ENCODE measurements at places on chromosomes 1 and 21.

GRCh38 chr1:28129150-28129549 lies 40.7 kb upstream of the EYA3 start:
- DNase-seq, result peak; percentile 42

DNA sequence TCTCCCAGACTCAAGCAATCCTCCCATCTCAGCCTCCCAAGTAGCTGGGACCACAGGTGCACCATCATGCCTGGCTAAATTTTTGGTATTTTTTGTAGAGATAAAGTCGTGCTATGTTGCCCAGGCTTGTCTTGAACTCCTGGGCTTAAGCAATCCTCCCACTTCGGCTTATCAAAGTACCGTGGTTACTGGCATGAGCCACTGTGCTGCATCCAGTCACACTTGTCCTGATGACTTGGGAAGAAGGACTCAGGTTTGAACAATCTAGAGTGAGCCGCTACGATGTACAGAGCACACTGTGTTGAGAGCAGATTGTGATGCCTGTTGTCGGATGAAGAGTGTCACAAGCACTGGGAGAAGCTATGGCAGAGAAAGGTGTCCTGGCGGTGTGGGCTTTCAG lies 27.2 kb downstream of the RNF187 start:
- DNase-seq, result no peak

- peak; percentile 75 for DNase-seq
Observed at GRCh38 chr1:235017719-235018118, 110.9 kb downstream of the TOMM20 start.

DNA sequence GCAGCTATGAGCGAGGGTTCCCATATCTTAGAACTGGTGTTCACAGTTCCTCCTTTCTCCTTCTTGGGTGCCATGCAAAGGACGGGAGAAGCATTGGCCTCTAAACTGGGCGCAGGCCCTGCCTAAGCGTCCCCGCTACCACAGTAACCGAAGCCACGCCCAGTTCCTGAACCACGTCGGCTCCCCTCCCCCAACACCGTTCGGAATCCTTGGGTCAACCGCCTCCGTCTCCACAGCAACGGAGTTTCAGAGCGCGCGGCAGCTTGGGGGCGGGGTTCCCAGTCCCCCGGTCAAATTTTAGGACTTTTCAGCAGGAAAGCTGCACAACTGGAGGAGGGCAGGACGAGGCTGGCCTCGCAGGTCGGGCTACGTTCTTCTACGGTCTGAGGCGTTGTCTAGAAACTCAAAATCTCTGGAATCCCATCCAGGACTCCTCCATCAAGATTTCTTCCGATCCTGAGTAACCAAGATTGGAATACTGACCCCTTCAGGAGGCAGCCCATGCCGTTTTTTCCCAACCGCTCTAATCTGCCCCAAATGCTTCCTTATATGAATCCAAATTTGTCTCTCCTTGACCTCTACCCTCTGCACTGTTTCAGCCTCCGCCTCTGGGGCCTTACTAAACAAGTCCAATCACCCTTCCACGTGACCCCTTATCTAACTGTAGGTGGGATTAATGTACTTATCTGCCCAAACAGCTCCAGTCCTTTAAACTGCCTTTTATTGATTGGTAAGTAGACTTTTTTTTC lies at the start of gene SPAG17:
TSS of gene SPAG17 (minus strand) at position 145 of the 749 bp plus-strand sequence. CDS start at position 74, 71 bp downstream.
- peak; percentile 83 for DNase-seq

DNA sequence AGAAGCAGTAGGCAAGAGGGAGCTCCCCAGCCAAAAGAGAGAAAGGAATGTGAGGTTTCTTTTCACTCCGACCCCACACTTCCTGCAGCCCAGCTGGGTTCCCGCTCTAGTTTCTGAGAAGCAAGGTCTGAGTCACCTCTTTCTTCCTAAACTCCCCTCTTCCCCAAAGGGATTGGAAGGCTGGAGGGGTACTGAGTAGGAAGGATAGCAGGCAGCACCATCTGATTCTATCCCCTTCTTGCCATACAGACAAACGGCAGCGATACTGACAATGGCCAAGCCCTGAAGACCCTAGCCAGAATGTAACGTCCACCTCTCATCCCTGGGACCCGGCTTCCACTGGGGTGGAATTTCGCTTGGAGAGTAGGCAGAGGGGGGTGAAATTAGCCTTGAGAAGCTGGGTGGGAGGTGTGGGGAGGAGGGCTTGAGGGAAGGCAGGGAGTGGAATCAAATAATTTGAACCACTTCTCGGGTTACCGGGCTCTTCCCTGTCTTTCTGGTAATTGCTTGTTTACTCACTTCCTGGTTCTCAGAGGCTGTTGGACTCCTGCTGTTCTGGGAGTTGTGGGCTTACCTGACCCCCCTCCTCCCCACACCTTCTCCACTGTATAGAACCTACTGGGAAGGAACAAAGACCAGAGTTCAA lies 13.2 kb downstream of the IER5 start:
- peak; percentile 86 for DNase-seq

DNA sequence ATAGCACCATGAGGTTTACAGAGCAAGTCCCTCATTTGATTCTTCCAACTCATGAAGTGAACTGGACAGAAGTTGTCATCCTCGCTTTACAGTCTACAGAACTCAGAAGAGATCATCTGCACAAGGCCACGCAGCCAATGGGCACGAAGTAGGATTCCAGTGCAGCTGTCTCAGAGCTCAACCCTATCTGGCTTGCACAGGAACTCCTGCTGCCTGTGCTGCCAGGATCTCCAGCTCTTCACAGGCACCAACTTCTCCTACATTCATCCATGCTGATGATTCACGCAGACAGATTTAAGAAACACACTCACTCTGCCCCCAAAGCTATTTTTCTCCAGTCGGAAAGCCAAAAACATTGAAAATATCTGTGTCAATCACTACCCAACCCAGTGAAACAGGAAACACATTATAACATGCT lies 157.0 kb downstream of the RERE start:
- DNase-seq, result peak; percentile 95

DNA sequence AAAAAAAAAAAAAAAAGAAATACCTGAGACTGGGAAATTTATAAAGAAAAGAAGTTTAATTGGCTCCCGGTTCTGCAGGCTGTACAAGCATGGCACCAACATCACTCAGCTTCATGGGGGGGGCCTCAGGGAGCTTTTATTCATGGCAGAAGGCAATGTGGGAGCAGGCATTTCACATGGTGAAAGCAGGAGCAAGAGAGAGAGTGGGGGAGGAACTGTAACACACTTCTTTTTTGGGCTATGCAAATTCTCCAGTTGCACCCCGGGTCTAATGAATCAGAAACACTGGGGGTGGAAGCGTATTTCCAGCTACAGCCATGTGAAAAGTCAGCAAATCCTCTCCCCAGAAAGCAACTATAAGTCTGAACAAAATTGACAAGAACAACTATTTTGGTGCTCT lies 11.8 kb upstream of the SOD1 start:
- no peak for DNase-seq

GRCh38 chr1:7873801-7874795 lies 21.2 kb upstream of the UTS2 start:
- no peak for DNase-seq

GRCh38 chr1:61950418-61950817 lies 208.1 kb downstream of the PATJ start:
- peak; percentile 8 for DNase-seq

Measured in fibroblast of skin of right biceps (primary cell).